ENCODE measurements at places on chromosomes 13 and 19.
A peak's percentile ranks its signal among the peaks of the same experiment; 100 is the strongest.

DNA sequence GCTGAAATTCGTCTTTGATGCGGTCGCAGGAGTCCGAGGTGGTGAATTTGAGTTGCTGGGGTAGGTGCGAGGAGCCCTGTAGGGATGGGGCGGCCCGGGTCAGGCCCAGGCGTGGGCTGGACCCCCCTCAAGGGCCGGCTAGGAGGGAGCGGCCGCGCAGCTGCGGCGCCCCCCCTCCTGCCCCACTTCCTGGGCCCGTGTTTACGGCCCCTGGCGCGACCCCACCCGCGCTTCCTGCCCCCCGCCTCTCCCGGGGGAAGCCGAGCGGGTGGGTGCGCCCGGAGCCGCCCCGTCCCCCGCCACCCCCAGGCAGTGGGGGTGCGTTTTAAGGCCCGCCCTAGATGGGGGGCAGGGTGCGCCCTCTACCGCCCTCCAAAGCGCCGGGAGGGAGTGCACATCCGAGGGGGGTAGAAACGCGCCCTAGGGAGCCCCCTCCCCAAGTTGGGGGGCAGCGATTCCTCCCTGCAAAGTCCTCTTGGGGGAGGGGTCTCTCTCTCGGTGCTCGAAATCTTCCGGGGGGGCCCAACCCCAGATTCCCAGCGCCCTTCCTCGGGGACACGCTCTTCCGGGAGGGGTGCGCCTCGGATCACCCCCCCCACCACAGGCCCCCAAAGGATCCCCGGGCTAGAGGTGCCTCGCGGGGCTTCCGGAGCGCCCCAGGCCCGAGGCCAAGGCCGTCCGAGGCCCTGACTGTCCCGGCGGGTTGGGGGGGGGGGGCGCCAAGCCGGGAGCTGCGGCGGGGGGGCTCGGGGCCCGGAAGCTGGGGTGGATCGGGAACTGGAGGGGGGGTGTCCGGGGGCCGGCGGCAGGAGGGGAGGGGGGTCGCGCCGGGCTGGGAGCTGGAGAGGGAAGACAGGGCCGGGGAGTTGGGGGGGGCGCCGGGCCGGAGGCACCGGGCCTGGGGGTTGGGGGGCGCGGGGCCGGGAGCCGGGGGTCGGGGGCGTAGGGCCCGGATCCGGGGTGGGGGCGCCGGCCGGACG lies 823 bp downstream of the TLE5 start:
- DNase-seq: peak; percentile 82

- no peak for DNase-seq
Observed at GRCh38 chr19:40565910-40566495, 10.7 kb upstream of the SHKBP1 start.

GRCh38 chr19:19345232-19345631 lies 24.6 kb downstream of the MAU2 start:
- DNase-seq: no peak

DNA sequence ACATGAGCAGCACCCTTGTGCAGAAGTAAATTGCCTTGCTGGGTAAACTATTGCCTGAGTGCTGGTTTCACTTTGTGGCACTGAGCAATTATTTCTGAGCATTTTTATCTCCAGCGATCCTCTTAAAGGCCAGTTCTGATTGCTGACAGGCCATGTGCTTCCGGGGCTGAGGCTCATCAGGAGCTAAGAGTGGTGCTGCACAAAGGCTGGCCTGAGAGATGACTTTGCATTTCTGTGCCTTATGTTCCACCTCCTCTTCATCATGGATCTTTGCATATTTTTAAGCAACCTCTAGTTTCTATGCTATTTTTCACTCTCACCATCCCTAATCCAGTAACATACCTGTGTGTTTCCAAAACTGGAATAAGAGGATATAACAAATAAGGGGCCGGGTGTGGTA lies 17.6 kb upstream of the COG6 start:
- DNase-seq: no peak

GRCh38 chr19:35569281-35569781 lies 5.9 kb upstream of the ATP4A start:
- no peak for DNase-seq

DNA sequence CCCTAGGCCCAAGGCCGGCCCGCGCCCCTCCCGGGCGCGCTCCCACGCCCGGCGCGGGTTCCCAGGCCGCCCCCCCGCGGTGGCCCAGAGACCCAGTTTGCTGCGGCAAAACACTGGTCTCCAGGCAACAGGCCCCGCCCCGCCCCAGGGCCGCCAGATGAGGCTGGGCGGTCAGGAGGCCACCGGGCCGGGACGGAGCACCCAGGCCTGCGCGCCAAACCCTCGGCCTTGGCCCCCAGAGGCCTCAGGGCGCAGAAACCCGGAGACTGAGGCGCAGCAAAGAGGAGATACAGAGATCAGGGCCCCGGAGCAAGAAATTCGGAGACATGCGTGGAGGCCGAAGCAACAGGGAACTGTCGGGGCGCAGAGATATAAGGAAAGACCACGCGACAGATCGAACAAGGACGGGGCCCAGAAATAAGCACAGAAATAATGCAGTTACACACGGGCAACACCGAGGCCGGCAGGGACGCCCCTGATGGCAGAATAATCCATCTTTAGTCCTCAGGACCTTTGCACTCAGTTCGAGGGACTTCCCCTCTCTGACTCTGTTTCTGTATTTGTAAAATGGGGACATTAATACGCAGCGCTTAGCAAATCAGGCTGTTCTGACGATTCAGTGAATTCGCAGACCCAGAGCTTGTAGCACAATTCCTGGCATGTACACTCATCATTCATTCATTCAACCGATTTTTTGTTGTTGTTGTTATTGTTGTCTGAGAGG lies 20.8 kb upstream of the ERCC1 start:
- DNase-seq: peak; percentile 86

DNA sequence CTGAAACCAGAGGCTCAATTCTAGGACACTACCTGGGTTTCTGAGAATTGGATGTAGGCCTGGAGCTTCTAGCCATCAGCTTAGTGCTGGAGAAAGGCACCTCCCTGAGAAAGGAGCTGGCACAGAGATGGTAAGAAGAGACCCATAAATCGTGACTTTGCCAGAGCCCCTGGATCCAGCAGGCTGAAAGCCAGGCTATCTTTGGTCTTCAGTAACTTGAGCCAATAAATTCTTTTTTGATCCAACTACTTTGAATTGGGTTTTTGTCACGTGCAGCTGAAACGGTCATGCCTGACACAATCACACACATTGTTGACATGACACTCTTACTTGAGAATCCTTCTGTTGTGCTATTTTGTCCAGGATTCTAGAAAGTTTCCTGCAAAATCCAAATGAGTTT lies 103.4 kb downstream of the LHFPL6 start:
- DNase-seq: no peak

GRCh38 chr19:11856596-11857250 lies 8.2 kb downstream of the ZNF439 start:
- DNase-seq: no peak

- DNase-seq: no peak
Observed at GRCh38 chr19:5011476-5012238, 42.7 kb downstream of the KDM4B start.

DNA sequence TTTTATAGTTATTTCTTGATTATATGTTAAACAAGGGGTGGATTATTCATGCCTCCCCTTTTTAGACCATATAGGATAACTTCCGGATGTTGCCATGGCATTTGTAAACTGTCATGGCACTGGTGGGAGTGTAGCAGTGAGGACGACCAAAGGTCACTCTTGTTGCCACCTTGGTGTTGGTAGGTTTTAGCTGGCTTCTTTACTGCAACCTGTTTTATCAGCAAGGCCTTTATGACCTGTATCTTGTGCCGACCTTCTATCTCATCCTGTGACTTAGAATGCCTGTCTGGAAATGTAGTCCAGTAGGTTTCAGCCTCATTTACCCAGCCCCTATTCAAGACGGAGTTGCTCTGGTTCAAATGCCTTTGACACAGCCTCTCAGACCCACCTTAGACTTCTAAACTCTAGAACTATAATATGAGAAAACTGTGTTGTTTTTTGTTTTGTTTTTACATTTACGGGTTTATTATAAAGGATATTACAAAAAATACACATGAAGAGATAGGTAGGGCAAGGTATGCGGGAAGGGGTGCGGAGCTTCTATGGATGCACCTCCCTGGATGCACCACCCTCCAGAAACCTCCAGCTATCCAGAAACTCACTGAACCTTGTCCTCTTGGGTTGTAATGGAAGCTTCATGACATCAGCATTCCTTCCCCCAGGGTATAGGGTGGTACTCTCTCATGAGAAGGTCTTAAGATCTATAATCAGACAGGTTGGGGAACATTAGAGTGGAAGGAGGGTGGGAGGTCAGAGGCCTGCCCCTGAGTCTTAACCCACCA lies 15.8 kb upstream of the SPRYD7 start:
- no peak for DNase-seq

GRCh38 chr19:1856698-1857603 lies 6.4 kb downstream of the KLF16 start:
- peak; percentile 80 for DNase-seq

DNA sequence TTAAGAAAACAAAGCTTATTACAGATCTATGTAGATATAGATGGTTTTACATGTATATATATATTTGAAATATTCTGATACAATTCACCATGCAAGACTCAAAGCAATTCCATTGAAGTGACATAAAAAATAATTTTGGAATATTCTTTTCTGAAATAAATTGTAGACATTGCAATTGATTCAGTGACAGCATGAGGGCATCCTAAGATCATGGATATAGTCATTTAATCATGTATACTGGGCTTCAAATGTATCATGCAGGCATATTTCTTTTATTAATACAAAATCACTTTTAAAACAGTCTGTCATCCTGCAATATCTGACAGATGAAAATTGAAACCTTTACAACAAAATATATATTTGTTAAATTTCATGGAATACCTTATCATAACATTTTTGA lies 286.7 kb upstream of the SLITRK6 start:
- DNase-seq: no peak

DNA sequence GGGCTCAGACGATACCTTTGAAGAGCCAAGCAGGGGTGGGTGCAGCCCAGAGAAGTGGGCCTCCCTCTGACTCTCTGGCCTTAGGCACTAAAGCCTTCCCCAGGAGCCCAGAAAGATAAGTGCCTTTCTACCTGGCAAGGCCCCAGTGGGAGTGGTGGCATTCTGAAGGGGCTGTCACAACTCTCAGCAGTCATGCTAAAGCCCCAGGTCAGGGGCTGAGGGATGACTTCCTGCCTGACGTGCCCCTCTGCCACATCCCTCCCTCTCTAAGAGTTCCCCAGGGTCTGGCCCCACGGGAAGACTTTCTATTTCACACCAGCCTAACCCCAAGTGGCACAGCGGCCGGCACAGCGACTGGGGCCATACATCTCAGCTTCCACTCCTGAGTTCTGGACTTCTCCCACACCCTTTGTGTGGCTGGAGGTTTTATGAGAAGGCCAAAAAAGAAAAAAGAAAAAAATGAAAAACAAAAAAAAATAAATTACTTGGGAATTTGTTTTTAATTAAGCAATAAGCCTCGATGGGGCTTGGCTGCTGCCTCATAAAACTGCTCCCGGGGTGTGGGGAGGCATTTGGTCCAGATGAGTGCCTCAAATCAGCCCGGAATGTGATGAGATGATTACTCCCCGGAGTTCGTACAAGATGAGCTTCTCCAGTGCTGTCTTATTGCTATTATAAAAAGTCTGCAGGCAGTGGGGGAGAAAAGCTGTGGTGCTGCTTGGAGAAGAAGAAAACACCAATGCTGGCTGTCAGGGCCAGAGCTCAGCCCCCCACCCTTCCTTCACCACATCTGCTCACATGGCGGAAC lies 28.5 kb upstream of the PLEKHF1 start:
- DNase-seq: no peak

DNA sequence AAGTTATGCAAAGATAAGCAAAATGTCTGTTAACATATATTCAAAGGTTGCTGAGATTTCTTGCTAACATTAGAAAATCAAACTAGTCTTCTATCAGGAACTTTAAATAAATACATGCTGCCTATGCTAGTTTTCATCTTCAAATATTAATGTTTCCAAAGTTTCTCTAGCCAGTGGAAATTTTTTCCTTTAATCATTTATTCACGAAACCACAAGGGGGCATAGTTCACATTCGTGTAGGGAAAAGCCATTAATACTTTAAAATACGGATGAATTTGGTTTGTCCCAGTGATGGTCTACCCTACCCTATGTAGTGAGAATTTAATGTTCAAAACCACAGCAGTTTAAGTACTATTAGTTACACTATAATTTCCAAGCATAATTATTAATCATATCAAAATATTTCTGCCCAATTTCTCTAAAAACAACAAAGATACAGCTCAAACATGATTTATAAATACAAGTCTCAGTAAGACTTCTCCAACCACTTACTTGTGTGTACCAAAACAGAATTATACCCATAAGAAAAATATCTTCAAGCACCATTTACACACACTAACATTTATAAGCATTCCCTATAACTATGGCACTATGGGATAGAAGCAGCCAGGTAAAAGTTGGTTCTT lies 16.2 kb downstream of the NUFIP1 start:
- no peak for DNase-seq

GRCh38 chr13:33276570-33276969 lies 9.0 kb downstream of the STARD13 start:
- no peak for DNase-seq

- no peak for DNase-seq
Observed at GRCh38 chr19:18781885-18782527, 9.1 kb downstream of the COMP start.

DNA sequence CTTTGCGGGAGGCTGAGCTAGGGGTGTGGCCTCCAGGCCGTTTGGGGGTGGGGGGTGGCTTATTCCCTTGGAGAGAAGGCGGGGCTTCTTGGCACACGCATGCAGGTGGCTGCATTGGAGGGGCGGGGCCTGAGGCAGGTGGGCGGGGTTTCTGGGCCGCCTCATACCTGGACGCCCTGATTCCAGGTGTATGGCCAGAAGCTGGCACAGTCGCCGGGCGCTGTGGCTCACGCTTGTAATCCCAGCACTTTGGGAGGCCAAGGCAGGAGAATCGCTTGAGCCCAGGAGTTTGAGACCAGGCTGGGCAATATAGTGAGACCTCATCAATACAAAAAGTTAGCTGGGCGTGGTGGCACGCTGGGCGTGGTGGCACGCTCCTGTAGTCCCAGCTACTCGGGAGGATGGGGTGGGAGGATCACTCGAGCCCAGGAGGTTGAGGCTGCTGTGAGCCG lies 7.8 kb downstream of the ABCA7 start:
- no peak for DNase-seq

DNA sequence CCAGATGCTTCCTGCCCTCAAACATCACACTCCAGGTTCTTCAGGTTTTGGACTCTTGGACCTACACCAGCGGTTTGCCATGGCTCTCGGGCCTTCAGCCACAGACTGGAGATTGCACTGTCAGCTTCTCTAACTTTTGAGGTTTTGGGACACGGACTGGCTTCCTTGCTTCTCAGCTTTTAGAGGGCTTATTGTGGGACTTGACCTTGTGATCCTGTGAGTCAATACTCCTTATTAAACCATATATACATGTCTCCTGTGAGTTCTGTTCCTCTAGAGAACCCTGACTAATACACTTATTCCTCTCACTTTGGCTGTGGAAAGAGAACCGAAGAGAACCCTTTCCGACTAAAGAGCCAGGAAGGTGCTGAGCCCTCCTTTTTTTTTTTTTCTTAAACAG lies 53.6 kb downstream of the LMO7 start:
- no peak for DNase-seq

GRCh38 chr13:44313674-44314073 lies 60.0 kb upstream of the SERP2 start:
- no peak for DNase-seq

- peak; percentile 83 for DNase-seq
Observed at GRCh38 chr19:3132971-3133792, 2.7 kb upstream of the GNA15 start.

Measured in activated CD8-positive, alpha-beta memory T cell treated with anti-CD3 and anti-CD28 coated beads for 24 hours (primary cell).